ENCODE measurements at places on chromosomes 1 and 21.

DNA sequence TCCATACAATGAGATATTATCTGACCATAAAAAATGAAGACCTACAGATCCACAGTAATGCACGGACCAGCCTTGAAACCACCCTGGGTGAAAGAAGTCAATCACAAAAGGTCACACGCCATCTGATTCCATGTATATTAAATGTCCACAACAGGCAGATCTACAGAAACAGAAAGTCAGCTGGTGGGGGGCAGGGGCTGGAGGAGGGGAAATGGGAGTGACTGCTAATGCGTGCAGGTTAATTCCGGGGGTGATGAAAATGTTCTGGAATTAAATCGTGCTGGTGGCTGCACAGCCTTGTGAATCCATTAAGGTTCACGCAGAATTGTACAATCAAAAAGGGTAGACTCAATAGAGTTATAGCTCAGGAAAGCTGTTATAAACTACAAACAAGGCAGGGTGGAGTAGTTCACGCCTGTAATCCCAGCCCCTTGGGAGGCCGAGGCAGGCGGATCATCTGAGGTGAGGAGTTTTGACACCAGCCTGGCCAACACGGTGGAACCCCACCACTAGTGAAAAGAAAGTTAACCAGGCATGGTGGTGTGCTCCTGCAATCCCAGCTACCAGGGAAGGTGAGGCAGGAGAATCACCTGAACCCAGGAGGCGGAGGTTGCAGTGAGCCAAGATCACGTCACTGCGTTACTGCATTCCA, 32.3 kb downstream of the ACOT7 start:
- DNase-seq: peak; percentile 50

- no peak for DNase-seq
These were observed 606.9 kb downstream of the NUF2 start for GRCh38 chr1:163928651-163929050.

DNA sequence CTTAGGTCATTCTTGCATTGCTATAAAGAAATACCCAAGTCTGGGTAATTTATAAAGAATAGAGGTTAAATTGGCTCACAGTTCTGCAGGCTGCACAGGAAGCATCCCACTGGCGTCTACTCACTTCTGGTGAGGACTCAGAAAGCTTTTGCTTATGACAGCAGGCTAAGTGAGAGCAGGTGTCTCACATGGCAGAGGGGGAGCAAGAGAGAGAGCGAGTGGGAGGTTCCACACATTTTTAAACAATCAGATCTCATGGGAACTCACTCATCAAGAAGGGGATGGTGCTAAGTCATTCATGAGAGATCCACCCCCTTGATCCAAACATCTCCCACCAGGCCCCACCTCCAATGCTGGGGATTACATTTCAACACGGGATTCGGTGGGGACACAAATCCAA, 13.6 kb upstream of the RGS4 start:
- DNase-seq: no peak

DNA sequence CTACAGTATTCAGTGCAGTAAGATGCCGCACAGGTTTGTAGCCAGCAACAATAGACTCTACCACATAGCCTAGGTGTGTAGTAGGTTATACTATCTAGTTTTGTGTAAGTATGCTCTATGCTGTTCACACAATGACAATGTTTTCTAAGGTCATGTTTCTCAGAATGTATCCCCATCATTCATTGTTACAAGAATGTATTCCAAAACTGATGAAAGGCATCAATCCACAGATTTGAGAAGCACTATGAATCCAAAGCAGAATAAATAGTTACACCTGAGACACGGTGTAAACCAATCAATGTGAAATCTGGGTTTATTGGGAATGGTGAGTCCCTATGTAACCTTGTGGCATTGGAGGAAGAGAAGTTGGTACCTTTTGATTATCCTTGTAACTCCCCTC, 54.5 kb upstream of the MARK1 start:
- no peak for DNase-seq

GRCh38 chr1:26019641-26020315, 1.8 kb upstream of the EXTL1 start:
- DNase-seq: no peak

DNA sequence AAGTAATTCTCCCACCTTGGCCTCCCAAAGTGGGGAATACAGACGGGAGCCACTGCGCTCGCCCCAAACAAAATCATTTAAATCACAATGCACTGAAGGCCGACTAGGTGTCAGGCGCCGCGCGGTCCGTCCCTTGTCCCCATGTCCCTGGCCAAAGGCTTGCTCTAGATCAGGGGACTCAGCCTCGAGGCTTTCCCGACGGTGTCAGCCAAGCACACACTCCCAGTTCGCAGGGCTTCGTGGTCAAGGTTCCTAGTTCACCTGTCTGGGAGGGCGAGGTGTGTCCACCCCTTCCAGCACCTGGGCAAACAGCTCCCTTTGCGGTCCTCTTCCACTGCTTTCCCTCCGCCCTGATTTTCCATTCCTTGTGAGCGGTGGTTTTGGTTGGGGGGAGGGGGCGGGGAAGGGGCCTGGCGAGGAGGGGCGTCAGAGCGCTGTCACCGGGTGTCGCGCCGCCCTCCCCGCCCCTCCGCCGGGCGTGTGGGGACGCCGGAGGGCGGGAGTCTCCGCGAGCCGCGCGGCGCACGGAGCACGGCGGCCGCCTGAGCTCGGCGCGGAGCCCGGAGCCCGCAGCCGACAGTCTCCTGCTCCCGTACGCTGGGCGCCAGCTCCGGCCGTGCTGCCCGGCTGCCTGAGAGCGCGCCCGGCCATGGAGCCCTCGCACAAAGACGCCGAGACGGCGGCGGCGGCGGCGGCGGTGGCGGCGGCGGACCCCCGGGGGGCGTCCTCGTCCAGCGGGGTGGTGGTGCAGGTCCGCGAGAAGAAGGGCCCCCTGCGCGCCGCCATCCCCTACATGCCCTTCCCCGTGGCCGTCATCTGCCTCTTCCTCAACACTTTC, at the start of gene STUM:
TSS of gene STUM (plus strand) at position 509 of the 838 bp plus-strand sequence. CDS start at position 650, 141 bp downstream.
- DNase-seq: no peak

- DNase-seq: no peak
These were observed 118.2 kb upstream of the HOOK1 start for GRCh38 chr1:59696421-59697115.

DNA sequence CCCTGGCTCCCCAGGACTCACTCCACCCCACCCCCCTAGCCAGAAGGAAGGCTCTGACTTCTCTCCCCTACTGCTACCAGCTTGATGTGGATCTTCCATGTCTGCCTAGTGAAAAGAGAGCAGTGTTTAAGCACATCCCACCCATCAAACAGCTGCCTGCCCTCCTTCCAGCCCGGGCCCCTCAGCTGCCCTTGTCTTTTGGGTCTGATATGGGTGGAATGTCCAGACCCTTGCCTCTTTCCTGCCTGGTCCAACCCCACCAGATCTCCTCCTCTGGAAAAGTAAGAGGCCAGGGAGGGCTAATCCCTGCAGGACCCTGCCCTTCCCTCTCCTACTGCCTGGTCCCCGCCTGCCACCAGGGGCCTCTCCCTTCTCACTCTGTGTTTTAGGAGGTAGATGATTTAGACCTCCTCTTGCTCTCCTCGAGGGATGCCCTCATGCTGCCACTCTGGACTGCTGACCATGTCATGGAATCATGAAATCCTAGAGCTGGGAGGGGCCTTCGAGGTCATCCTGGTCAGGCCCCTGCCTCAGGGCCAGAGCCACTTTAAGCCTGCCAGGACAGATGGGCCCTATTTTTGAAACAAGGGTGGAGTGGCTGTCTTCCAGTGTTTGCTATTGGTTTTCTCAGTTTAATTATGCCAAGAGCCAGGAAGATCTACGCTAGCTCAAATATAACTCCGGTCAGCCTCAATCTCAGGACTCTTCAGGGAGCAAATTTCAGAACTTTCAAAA, 15.8 kb upstream of the HSPG2 start:
- peak; percentile 42 for DNase-seq

DNA sequence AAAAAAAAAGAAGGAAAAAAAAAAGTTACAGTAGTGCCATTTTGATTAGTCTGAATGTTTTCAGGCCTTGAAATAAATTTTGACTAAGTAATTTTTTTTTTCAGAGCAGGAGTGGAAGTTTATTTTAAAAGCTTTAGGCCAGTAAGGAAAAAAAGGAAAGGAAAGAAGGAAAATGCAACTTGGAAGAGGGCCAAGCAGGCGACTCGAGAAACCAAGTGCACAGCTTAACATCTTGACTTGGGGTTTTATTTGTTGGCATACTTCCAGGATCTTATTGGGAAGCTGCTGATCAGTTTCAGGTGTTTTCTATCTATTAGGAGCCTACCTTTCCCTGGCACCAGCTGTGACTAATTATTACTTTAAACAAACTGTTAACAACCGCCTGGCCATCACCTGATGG, 41.7 kb downstream of the ATF3 start:
- DNase-seq: no peak

DNA sequence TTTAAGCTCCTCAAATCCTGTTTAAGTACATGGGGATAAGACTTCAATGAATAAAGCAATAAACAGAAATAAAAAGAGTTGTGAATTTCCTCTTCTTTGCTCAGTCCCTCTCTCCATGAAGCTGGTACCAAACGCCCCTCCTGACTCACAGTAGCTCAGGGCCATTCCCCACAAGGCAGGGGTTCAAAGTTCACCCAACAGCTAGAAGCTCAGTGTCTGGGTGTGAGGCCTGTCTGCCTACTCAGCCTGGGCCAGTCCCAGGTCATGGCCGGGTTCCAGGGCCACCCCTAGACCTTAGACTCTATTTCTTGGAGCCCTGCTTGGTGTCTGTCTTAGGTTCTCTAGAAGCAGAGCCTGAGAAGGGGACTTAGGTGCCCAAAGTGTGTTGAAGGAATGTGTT, 251.5 kb downstream of the GRIK3 start:
- DNase-seq: no peak

- no peak for DNase-seq
These were observed 209.4 kb upstream of the SNX7 start for GRCh38 chr1:98452162-98452561.

DNA sequence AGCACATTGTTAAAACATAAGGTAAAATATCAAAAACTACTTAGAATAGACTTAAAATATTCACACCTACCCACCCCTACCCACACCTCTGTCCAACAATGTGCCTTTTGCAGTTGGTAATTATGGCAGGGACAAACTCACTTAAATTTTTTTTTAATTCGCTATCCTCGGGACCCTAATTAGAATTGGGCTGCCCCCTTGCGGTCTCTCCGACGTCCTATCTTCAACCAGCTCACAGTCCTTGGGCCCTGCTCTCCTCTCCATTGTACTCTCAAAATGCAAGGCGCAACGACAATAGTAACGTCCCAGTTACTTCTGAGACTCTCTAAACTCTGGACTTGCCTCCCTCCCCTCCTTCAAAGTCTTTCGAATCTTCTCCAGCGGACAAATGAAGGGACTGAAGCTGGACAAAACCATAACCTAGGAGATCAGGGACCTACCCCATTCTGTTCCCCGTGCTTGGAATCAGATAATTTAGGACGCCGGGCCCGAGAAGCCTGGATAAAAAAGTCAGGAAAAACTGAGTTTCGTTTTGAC, 1.1 kb upstream of the CIART start:
- DNase-seq: peak; percentile 88

GRCh38 chr1:230423261-230423660, 2.9 kb downstream of the PGBD5 start:
- no peak for DNase-seq

DNA sequence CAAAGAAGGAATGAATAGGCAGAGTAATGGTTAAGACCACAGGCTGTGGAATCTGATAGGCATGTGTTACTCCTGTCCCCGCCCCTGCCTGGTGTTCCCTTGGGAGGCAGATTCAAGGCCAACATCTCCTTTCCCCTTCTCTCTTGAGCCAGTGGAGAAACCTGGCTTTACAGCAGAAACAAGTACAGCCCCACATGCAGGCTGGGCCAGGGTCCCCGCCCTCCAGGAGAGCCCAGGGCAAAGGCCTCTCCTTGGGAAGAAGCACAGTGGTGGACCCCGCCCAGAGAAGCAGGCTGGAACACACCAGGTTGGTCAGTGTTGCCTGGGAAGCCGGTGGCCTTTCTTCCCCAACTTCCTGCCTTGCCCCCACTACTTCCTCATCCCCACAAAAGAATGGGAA, 6.8 kb downstream of the C1orf167 start:
- no peak for DNase-seq

DNA sequence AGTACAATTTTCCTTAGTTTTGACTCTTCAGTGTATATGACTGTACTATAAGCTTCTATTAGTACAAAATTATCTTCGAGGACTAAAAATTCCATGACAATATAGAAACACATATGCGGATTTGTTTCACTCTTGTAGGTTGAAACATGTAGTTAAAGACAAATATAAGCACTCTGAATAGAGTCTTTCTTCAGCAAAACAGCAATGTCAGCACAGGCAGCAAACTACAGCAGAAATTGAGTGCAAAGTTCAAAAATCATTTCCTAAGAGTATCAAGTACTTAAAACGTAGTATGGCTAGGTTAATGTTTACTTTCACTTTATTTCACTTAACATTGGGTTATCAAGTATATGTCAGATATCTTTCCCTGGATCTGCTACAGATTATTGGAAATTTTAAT, 106.7 kb downstream of the FAF1 start:
- no peak for DNase-seq

DNA sequence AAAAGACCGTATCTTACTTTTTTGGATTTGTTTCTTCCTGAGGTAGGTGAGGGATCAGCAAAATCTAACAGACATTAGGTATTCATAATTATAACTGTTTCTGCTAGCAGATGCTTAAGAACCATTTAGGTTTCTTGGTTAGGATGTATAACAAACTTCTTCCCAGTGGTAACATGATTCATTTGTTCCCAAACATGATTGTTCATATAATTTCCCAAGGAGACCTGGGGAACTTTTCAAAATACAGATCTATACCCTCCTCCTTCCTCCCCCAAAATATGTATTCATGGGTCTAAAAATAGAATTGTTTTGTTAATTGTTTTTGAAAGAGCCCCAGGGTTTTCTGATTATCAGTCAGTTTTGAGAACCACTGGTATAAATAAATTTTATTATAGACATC, 228.2 kb downstream of the COP1 start:
- DNase-seq: no peak

GRCh38 chr1:183912265-183912886, 107.5 kb downstream of the RGL1 start:
- DNase-seq: no peak

GRCh38 chr1:66728021-66728420, 24.2 kb upstream of the DYNLT5 start:
- DNase-seq: no peak

GRCh38 chr1:6317098-6317760, 56.3 kb upstream of the GPR153 start:
- DNase-seq: no peak

DNA sequence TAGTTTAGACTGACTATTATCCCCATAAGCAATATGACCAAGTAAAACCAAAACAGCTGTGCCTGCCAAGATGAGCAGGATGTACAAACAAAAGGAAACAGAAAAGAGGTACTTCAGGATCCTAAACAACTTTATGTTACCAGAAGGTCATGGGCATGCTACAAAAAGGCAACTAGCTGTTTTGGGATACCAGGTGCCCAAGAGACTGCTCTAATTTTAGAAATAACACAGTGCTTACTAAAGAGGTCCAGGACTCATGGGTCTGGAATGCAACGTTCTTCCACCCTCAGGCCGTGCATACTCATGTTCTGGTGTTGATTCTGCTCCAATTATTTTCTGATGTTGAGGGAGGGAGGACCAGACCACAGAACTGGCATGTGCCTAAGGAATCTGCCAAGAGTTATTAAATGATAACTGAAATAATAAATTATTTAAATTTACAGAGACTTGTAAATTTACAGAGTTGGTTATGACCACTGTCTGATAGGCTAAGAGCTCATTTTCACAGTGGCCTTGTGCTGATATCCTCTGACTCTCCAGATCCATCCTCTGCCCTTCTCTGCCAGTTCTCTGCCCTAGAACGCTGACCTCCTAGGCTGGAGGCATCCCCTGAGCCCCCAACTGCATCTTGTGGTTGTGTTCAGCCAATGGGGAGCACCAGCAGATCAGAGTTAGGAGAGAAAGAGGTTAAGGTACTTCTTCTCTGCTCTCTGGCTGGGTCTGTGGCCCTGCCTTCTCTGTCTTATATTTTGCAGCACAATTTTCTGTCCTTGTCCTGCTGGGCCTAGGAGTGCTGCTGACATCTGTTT, 37.7 kb upstream of the BCL10 start:
- DNase-seq: no peak
